ENCODE measurements at places on chromosomes 4 and X.

DNA sequence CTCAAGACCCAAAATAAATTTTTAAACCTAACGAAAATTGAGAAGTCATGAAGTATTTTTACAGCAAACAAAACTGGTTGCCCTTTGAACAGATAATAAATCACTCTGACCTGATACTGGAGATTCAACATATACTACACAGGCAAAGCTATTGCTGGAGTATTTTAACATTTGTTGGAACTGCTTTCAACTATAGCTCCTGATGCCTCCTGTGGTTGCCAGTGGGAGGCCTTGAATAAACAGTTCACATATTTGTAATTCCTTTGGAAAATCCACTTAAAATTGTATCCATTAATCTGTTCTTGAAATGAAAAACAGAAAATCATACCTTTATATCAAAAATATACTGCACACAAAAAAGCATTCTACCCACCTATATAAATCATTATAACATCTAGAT, 605.1 kb downstream of the KCTD8 start:
- DNase-seq: no peak

GRCh38 chr4:70627620-70628019, 924 bp upstream of the ENAM start:
- no peak for DNase-seq

DNA sequence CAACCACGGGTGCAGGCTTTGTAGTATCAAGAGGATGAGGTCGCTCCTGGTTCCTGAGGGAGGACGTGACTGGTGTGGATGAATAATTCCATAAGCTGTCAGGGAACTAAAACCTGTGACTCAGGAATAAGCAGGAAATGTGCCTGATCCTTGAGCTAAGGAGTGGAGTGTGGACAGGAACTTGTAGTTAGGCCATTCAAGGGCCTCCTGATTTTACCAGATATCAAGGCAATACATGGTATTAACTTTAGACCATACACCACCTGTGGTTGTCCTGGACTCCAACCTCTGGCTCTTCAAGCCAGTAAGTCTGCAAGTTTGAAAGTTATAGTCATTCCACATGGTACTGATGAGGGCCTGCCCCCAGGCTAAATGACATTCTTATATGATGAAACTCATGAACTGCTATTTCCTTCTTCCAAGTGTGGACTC, 12.1 kb upstream of the ING2 start:
- DNase-seq: no peak

DNA sequence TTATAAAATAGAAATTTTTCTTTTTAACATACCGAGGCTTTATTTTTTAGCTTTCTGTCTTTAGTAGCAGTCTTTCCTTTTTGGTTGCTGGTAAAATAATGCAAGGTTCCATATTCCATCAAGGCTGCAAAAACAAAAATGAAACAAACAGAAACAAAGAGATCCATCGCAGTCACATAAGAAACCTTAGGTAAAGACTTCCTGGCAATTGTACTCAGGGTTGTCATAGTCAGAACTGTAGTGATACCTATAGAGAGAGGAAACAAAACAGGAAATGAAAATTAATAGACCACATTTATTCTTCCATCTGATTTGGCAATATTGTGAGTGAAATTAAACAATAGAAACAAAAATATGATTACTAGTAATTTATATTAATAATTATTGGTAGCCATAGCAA, 72.5 kb downstream of the GABRG1 start:
- DNase-seq: no peak

- no peak for DNase-seq
Observed at GRCh38 chrX:1516596-1517104, 20.3 kb downstream of the P2RY8 start.

GRCh38 chr4:163895378-163896005, 401.0 kb downstream of the TMA16 start:
- DNase-seq: peak; percentile 4

- DNase-seq: no peak
Observed at GRCh38 chrX:130826249-130826648, 76.8 kb downstream of the ENOX2 start.

GRCh38 chrX:21655901-21656586, 2.1 kb downstream of the KLHL34 start:
- no peak for DNase-seq

DNA sequence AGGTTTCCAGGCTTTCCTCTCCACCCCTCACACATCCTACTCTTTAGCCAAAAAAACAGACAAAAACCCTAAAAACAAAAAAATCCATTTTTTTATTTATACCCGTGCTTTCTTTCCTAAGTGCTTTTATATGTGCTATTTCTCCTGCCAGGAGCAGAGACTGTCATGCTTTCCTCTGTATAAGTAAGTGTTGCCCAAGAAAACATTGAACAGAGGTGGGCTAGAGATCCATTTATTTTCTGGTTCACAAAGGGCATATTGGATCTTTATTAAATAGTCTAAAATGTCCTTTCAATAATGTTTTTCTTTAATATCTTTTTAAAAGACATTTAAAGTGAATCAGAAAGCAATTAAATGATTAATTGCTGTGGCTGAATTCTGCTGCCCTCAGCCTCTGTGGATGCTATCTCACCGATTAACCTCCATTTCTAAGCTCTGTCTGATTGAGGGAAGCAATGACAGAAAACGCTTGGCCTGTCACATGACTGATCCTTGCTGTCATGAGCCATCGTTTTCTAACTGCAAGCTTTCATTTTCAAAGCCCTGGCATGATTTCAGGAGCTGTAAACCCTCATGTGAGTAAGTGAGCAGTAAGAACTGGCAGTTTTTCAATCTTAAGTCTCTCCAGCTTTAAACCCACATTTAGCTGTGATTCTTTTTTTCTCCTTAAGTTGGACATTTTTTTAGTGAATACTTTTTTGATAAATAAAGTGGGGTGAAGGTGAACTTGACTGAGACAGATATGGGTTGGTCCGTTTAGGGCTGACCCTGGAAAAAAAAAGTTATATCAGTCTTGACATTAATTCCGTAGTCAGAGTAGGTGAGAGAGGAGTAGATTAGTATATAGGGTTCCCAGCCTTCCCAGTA, 180.7 kb upstream of the PGRMC2 start:
- no peak for DNase-seq

- DNase-seq: no peak
Observed at GRCh38 chr4:154124539-154125255, 335.8 kb upstream of the SFRP2 start.

GRCh38 chr4:83504503-83504902, 19.6 kb upstream of the ABRAXAS1 start:
- no peak for DNase-seq

Data from activated gamma-delta T cell treated with Interleukin-2 at 50 U/mL for 16 hours (primary cell).